ENCODE measurements at places on chromosomes 6 and 20. TPM values are rescaled to one million over a fixed set of nuclear protein-coding genes. Genes with fewer than 3 reads are reported as not detected.

Gene ADISSP
- 22.6 TPM for total RNA-seq

Gene EMILIN3
- 1.0 TPM for total RNA-seq

Gene B3GAT2
- total RNA-seq = not detected

Gene NHSL1
- total RNA-seq = 3.1 TPM

Gene BPIFB4
- not detected for total RNA-seq

Gene DAAM2
- 44.2 TPM for total RNA-seq

Gene EHMT2
- 58.1 TPM for total RNA-seq

Gene ROS1
- total RNA-seq = not detected

Gene MEP1A
- total RNA-seq = not detected

Gene OOEP
- total RNA-seq = not detected
